ENCODE measurements at places on chromosomes 2 and 18.

GRCh38 chr2:215293879-215294278 lies 18.0 kb upstream of the ATIC start:
- no peak for DNase-seq

GRCh38 chr2:46876741-46877384 lies 38.7 kb downstream of the MCFD2 start:
- no peak for DNase-seq

- no peak for DNase-seq
These were observed 1084.7 kb upstream of the LRRTM1 start for GRCh38 chr2:81389203-81389602.

DNA sequence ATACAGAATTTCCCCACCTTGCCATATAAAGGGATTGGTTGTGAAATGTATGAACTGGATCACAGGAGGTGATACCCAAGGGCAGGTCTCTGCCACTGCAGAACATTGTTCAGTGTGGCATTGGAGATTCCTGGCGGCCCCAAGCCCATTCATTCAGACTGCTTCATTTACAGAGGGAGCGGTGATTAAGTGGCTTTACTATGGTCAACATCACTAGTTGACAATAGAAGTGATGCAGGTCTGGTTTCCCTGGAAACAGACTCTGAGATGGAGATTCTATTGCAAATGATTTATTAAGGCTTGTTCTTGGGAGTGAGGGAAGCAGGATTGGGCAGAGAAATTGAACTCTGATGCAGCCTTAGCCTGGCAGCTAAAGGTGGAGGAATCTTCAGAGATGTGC lies 62.4 kb downstream of the ZDBF2 start:
- no peak for DNase-seq

- no peak for DNase-seq
These were observed 677.0 kb upstream of the FANCL start for GRCh38 chr2:58918141-58918540.

GRCh38 chr2:109722026-109722425 lies 72.1 kb upstream of the RGPD5 start:
- no peak for DNase-seq

DNA sequence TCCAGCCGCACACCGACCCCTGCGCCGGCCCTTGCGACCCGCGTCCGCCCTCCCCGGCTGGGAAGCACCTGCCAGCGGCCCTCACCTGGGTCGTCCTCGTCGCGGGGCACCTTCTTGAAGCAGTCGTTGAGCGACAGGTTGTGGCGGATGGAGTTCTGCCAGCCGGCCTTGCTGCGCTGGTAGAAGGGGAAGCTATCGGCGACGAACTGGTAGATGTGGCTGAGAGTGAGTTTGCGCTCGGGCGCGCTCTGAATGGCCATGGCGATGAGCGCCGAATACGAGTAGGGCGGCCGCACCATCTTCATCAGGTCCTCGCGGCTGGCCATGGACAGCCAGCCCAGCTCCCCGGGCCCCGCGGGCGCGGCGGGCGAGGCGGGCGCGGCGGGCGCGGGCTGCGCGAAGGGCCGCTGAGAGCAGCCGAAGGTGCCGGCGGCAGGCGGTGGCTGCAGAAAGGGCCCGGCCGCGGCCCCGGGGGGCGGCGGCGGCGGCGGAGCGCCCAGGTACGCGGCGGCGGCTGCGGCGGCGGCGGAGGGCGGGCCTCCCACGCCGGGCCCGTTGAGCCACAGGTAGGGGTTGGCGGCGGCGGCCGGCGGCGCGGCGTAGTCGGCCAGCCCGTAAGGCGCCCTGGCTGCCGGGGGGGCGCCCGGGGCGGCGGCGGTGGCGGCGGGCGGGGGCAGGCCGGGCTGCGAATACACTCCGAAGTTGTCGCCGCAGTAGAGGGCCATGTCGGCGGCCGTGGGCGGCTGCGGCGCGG lies 505 bp downstream of the FOXI3 start:
- no peak for DNase-seq

- no peak for DNase-seq
These were observed 42.4 kb upstream of the MTIF2 start for GRCh38 chr2:55311444-55311870.

GRCh38 chr18:47333926-47334635 lies 82.6 kb upstream of the SKOR2 start:
- no peak for DNase-seq

- DNase-seq, result no peak
These were observed 65.0 kb downstream of the NOL4 start for GRCh38 chr18:34159691-34160185.

- DNase-seq, result no peak
These were observed 86.6 kb upstream of the ZFP36L2 start for GRCh38 chr2:43312755-43313641.

DNA sequence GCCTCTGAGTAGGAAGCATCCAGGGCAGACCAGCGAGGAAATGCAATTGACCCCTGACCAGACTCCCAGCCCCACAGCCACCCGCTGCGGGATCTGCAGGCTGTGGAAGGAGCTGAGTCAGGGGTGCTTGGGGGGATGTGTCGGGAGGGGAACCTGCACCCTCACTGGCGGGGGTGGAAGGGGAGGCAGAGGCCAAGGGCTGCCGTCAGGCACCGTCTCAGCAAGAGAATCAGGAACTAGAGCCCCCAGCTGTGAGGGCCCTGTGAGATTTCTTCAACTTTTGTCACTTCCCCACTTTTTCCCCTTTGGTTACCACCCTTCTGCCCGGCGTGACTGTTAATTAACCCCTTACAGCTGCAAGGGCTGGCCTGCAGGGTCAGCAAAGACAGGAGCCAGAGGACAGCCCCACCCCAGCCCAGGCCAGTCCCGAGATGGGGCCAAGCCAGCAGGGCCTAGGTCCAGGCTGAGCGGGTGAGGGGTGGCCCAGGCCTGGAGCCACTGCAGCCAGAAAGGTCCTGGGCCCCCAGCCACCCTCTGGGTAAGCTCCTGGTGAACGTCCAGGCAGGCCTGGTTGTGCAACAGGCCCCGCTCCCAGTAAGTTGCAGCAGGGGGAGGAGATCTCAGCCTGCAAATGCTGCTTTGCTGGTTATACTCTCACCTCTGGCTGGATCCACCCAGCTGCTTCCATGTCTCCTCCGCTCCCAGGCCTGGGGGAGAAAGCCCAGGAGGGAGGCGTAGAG lies 147.0 kb upstream of the ID2 start:
- no peak for DNase-seq

- DNase-seq, result no peak
These were observed 26.1 kb downstream of the LIMS1 start for GRCh38 chr2:108560241-108560811.

GRCh38 chr2:69634196-69634821 lies 9.2 kb downstream of the AAK1 start:
- no peak for DNase-seq
